ENCODE measurements at places on chromosomes 2 and 18.

DNA sequence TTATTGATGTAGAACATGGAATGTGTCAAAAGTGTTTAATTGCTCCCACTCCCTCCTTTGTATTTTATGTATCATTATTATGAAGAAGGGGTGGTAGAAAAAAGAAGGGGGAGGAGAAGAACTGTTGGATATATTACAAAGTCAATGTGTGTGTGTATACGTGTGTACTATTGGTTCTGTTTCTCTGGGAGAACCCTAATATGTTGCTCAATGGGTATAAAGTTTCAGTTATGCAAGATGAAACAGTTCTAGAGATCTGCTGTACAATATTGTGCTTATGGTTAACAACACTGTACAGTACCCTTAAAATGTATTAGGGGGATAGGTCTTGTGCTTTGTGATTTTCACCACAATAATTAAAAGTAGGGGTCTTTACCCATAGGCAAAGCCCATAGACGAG lies 58.1 kb upstream of the ZC3H15 start:
- no peak for DNase-seq

DNA sequence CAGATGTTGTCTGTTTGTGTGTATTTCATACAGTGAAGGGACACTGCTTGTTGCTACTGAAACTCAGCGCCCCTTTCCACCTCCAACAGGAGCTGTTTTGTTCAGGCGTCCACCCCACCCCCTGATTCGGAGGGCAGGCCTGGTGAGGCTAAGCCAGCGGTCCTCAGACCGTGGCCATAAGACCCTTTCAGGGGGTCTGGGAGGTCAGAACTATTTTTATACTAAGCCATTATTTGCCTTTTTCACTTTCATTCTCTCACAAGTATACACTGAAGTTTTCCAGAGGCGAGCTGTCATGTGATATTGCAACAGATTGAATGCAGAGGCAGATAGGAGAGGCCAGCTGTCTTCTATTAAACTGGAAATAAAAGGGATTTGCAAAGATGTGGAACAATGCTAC lies 39.7 kb upstream of the IGFBP5 start:
- DNase-seq = no peak

GRCh38 chr2:164770421-164770916 lies 71.2 kb downstream of the COBLL1 start:
- no peak for DNase-seq

DNA sequence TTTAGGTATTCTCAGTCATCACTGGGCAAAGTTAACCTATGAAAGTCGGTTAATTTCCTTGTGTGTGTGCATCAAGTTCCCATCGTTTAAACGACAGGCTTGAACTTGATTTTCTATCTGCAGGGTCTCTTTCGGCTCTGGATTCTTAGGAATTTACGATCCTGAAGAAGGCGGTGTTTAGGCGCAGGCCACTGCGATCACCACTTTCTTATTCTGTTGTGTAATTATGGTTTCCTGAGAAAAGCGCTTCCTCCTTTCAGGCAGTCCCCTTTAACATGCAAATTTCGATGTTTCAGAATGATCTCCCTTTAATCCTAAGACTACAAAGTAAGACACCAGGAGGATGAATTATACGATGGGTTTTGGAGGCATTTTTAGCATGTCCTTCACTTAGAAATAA lies 27.9 kb upstream of the MBP start:
- DNase-seq = no peak

DNA sequence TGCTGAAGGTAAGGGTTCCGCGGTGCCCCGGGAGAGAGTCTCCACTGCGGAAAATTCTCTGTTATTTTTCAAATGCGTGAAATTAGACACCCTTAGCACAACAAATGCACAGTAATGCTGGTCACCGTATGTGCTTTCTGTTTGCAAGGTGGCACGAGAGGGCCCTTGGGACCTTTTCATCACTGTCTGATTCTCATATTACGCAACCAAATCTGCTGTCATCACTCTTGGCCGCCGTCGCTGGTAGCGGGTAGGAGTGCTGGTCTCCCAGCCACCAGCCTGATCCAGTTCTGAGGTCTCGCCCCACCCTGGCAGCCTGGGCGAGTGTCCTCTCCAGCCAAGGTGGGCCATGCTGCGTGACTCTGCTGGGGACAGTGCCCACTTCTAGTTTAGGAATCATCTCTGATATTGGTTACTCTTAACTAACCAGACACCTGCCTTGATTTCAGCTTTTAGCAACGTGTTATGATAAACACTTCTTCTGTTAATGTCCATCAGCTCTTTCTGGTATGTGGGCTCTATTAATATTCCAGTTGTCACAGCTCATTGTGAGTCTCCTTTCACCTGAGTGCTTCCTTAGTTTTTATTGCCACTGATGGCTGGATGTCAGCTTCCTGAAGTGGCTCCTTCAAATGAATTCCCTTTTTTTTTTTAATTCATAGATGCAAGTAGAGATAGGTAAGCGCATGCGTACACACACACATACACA lies 199.4 kb downstream of the GBX2 start:
- no peak for DNase-seq

DNA sequence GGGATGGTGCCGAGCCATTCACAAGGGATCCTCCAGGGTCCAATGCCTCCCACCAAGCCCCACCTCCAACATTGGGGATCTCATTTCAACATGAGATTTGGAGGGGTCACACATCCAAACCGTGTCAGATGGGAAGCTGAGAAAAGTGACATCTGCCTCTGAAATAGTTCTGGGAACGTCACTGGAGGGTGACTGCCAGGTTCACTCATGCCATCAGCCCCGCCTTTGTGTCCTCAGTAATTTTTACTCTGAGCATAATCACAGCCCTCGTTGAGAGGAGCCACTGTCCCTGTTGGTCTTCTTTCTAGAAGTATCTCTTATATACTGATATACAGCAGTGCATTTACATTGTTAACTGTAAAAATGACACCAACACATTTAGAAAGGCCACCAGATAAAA lies 67.4 kb downstream of the KLHL29 start:
- no peak for DNase-seq

- no peak for DNase-seq
Measured at GRCh38 chr2:12978066-12978835, 261.5 kb downstream of the TRIB2 start.

GRCh38 chr2:39521876-39522517 lies 84.9 kb upstream of the MAP4K3 start:
- no peak for DNase-seq

- no peak for DNase-seq
Measured at GRCh38 chr2:144580521-144581161, 60.7 kb upstream of the ZEB2 start.

DNA sequence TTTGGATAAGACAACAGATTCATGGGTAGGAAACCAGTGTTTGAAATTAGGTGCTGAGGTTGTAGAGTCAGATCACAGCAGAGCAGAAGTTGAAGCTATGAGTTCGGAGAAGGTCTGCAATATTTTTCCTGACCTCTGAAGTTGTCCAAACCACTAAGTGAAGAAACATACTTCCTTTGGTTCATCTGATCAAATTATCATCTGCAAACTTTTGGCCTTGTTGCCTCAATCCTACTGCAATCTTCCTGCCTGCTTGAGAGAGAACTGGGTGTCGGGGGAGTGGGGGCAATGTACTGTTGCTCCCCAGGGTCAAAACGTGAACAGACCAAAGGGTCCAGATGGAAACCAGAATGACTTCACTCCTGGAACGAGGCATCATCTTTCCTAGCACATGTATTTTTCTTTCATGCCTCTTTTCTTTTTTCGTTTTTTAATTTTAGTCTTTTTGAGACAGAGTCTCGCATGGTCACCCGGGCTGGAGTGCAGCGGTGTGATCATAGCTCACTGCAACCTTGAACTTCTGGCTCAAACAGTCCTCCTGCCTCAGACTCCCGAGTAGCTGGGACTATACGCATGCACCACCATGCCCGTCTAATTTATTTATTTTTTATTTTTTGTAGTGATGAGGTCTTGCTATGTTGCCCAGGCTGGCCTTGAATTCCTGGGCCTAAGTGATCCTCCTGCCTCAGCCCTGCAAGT lies 42.7 kb downstream of the RAB31 start:
- no peak for DNase-seq

DNA sequence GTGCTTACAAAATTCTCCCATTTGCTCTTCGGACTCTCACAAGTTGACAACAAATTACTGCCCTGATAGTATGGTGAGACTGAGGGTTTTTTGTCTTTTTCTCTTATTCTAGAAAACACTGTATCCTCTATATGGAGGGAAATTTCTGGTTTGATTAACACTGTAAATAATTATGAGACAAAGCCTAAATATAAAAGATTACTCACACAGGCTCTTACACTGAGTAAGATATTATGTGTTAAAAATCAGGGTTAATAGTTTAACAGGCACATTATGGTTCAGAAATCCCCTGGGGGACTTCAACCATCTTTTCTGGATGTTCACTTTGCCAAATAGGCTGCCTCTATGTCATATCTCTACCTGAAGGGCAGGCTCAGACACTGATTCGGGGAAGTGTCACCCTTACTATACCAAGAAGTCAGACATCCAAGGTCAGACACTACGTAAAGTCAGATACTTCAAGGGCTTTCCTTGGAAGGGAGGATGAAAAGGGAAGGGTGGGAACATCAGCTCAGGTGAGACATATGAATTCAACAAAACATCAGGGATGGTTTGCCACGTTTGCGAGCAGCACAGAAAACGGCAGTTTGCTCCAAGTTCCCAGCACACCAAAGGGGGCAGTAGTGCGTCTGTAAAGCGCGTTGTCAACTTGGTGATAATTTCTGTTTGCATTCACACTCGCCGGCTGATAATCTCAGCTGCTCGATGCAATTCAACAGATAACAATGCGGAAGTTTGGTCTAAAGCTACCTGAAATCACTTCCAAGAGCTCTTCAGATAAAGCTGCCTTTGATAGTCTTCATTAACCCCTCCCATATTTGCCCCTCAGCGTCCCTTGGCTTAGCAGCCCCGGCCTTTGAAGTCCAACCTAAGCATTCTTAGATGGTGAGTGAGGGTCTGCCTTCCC lies 972 bp upstream of the RASGRP3 start:
- DNase-seq = peak; percentile 31

DNA sequence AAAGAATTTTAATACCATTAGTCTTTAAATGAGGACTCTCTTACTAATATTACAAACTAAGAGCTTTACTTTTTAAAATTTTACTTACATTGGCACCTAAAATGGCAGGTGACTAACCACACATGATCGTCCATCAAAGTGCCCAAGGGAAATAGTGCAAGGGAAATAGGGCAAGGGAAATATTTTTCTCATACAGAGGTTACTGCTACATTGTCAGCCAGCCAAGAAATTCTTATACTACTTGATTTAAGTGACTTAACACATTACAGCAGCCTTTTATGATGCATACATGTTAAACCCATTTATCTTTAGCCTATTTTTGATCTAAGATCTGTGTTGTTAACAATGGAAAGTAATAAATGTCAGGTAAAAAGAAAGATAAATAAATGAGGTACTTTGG lies 587.2 kb upstream of the PKDCC start:
- no peak for DNase-seq

- no peak for DNase-seq
Measured at GRCh38 chr2:196743165-196743564, 56.3 kb downstream of the GTF3C3 start.

DNA sequence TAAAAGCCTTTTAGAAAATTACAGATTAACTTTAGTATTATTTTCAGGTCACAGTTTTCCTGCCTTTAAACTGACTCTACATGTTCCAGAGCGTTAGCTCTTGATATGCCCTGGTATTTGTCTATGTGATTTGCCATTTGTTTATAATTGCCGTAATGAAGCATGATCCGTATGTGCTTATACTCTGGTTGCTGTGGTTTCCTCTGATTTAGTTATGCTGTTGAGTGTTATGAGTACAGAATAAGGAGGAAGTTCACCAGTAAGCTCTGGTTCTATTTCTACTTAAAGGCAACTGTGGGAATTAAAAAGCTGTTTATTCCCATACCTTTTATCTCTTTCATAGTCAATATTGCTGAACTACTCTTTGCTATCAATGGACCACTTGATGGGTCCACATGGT lies 123.5 kb downstream of the OSBPL6 start:
- DNase-seq = no peak

DNA sequence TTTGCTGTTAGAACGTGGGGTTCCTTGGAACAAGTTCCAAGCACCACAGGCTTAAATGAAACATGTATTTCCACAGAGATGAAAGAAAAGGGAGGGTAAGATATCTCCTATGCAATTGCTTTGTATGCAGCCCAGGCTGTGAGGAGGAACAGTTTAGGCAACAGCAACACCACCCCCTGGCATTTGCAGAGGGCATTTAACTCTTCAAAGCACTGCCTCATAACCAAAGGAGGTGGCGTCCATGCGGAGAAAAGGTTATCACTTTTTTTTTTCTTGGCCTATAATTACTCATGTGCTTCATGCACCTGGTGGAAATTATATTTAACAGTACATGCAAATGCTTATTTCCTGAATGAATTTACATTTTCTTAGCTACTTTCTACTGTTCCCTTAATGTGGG lies 286.0 kb downstream of the LPIN1 start:
- DNase-seq = no peak

GRCh38 chr2:240886678-240887609 lies 9.0 kb downstream of the MAB21L4 start:
- DNase-seq = peak; percentile 31

GRCh38 chr2:118732432-118732831 lies 115.0 kb downstream of the EN1 start:
- DNase-seq = no peak

DNA sequence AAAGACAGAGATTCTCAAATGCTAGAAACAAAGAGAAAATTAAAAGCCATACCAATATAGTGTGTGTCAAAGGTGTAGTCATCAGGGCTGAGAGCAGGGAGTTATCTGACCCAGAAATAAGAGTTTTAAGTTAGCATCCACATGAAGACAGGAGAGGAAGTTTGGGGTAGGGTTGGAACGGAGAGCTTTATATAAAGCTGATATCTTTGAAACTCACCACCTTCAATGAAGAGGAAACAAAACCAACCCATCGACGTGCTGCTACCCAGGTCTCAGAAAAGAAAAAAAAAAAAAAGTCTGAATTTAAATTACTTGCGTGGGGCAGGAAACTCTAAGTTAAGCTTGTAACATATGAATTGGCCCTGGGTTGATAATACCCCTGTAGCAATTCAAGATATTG lies 42.4 kb downstream of the ARL4C start:
- DNase-seq = no peak

GRCh38 chr18:42412896-42413295 lies 457.9 kb downstream of the PIK3C3 start:
- no peak for DNase-seq

DNA sequence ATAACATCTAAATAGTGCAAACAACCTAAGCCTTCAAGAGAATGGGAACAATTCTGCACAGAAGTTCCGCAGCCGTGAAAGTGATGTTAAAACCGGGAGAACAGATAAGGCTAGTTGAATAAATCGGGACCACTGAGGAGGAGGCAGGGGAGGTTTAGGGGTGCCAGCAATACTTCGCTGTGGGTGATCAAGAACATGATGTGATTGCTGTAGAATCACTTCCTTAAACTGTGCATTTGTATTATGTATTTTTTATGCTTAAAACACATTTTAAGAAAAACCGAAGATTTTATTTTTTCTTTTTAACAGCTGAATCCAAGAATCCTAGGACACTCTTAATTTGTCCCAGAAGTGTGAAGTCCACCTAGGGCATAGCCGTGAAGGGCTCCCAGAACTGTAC lies 33.6 kb downstream of the TTC32 start:
- no peak for DNase-seq

DNA sequence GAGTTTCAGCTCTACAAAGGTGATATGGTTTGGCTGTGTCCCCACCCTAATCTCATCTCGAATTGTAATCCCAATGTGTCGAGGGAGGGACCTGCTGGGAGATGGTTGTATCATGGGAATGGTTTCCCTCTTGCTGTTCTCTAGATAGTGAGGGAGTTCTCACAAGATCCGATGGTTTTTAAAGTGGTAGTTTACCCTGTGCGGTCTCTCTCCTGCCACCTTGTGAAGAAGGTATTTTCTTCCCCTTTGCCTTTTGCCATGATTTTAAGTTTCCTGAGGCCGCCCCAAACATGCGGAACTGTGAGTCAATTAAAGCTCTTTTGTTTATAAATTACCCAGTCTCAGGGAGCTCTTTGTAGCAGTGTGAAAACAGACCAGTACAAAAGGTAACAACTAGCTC lies 306.0 kb downstream of the LRP1B start:
- no peak for DNase-seq
